ENCODE measurements at places on chromosomes 6 and 20.

DNA sequence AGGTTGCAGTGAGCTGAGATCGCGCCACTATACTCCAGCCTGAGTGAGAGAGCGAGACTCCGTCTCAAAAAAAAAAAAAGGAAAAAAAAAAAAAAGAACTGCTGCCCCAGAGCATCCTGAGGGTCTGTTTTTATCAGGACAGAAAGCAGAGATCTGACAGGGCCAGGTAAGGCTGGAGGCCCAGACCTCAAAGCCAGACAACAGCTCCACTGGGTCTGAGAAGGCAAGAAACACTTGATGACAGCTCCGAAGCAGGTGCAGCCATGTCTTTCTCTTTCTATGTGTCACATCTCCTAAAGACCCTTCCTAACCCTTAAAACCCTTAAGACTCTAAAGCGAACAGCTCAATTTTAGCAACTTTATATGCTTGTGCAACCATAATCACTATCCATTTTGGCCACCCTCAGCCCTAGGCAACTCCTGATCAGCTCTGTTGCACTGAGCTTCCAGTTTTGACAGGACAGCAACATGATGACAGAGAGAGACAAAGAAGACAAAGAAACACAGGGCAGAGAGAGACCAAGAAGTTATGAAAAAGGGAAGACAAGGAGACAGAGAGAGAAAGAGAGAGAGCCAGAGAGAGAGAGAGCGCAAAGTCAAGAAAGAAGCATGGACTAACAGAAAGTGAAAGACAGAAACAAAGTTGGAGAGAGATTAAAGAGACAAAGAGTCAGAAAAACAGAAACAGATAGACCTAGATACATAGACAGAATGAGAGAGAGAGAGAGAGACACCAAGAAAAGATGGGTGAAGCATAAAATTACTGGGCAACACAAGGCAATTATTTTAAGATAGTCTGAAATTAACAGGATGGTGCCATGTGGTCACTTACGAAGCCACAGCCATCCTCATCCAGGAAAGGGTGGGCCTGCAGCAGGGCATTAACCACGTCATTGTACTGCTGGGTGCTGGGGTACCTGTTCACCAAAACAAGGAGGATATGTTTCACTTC lies 39.2 kb downstream of the SAMD3 start:
- H3K36me3 ChIP-seq, result no peaks in the 10 kb centered on the region
- no peaks in the 10 kb centered on the region for H3K4me1 ChIP-seq
- no peak for DNase-seq
- H3K27ac ChIP-seq, result no peak overlapping the region

GRCh38 chr20:32534661-32535240 lies 50.4 kb downstream of the NOL4L start:
- H3K4me1 ChIP-seq, result peaks cover 49% of the 10 kb centered on the region
- H3K27me3 ChIP-seq, result no peaks in the 10 kb centered on the region
- H3K4me3 ChIP-seq, result peak overlapping the region; percentile 73
- H3K36me3 ChIP-seq, result no peaks in the 10 kb centered on the region
- H3K27ac ChIP-seq, result no peak overlapping the region

DNA sequence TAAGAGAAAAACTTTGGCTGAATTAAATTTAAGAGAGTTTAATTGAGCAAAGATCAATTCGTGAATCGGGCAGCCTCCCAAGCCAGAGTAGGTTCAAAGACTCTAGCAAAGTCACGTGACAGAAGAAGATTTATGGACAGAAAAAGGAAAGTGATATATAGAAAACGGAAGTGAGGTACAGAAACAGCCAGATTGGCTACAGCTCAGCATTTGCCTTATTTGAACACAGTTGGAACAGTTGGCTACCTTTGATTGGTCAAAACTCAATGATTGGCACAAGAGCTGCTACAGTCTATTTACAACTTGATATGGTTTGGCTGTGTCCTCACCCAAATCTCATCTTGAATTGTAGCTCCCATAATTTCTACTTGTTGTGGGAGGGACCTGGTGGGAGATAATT lies 102.6 kb downstream of the PLG start:
- H3K4me1 ChIP-seq, result no peaks in the 10 kb centered on the region
- H3K27me3 ChIP-seq, result no peaks in the 10 kb centered on the region
- no peak overlapping the region for H3K27ac ChIP-seq
- no peak overlapping the region for H3K4me3 ChIP-seq

- no peak for DNase-seq
- H3K36me3 ChIP-seq, result peaks cover 34% of the 10 kb centered on the region
- H3K27ac ChIP-seq, result no peak overlapping the region
- peaks cover 7% of the 10 kb centered on the region for H3K4me1 ChIP-seq
These were observed 91.1 kb downstream of the DST start for GRCh38 chr6:56551409-56552120.

- H3K36me3 ChIP-seq, result no peaks in the 10 kb centered on the region
- no peak overlapping the region for H3K4me3 ChIP-seq
- H3K27me3 ChIP-seq, result no peaks in the 10 kb centered on the region
- no peak overlapping the region for H3K27ac ChIP-seq
- H3K4me1 ChIP-seq, result no peaks in the 10 kb centered on the region
These were observed 279.4 kb upstream of the SPTLC3 start for GRCh38 chr20:12729326-12729725.

DNA sequence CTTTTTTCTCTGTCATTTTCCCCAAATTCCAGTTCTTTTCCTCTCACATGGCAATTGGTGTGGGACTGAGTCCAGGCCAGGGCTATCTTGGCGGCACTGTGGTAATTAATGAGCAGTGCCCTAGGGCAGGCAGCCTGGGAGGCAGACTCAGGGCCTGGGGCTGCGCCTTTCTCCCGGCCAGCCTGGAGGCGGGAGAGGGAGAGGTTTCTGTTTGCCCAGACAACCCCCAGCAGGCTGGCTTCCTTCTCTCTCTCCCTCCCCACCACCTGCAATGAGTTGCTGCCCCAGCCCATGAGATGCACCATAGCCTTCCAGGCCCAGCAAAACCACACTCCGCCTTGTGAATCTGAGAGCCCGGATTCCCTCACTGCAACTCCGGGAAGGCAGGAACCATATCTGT lies 15.1 kb upstream of the CCDC167 start:
- peaks cover 12% of the 10 kb centered on the region for H3K27me3 ChIP-seq
- no peak for DNase-seq
- H3K27ac ChIP-seq, result no peak overlapping the region
- H3K4me3 ChIP-seq, result no peak overlapping the region
- H3K36me3 ChIP-seq, result no peaks in the 10 kb centered on the region
- peaks cover 11% of the 10 kb centered on the region for H3K4me1 ChIP-seq

GRCh38 chr6:117149324-117149723 lies 116.0 kb upstream of the VGLL2 start:
- H3K36me3 ChIP-seq, result no peaks in the 10 kb centered on the region
- no peak overlapping the region for H3K27ac ChIP-seq
- H3K27me3 ChIP-seq, result no peaks in the 10 kb centered on the region
- no peak for DNase-seq
- no peak overlapping the region for H3K4me3 ChIP-seq
- no peaks in the 10 kb centered on the region for H3K4me1 ChIP-seq

DNA sequence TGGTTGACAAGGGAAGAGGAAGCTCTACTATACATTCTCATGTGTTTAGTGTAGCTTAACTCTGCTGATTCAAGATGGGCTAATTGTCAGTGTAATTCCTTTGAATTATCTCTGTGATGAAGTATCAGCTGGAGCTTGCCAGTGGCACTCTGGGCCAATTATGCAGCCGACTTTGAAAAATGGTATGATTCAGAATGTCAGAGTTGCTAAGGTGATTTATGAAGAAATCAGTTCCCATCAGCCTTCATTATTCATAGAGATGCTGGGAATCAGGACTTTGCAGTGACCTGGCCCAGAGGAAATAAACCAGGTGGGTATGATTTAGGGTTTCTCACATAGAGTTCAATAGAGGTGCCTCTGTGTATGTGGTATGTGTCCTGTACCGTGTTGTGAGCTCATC lies 33.4 kb downstream of the KCNS1 start:
- no peaks in the 10 kb centered on the region for H3K27me3 ChIP-seq
- H3K4me3 ChIP-seq, result no peak overlapping the region
- H3K27ac ChIP-seq, result no peak overlapping the region

GRCh38 chr20:59831916-59832270 lies 101.5 kb downstream of the SYCP2 start:
- no peak overlapping the region for H3K4me3 ChIP-seq
- DNase-seq, result no peak
- H3K27me3 ChIP-seq, result peaks cover 7% of the 10 kb centered on the region
- no peaks in the 10 kb centered on the region for H3K4me1 ChIP-seq
- H3K27ac ChIP-seq, result no peak overlapping the region
- no peaks in the 10 kb centered on the region for H3K36me3 ChIP-seq

DNA sequence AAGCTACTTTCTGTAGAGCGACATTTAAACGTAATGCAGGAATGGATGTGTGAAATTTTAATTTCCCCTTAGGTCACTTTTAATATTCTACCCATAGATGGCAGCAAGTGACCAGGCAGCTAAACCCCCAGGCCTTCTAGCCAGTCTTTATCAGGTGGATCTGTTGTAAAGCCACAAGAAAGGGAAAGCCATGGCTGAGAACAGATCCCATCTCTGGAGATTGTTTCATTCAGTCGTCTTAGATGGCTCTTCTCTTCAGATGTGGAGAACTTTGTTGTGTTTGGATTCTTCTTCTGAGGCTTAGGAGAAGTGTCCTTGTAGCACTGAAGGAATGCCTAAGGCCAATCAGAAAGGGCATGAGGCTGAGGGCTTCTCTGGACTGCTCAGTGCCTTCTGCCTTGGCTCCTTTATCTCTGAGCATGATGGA lies 15.8 kb upstream of the RNF182 start:
- peak; percentile 62 for DNase-seq
- H3K4me1 ChIP-seq, result no peaks in the 10 kb centered on the region
- H3K27ac ChIP-seq, result no peak overlapping the region
- H3K36me3 ChIP-seq, result no peaks in the 10 kb centered on the region
- H3K4me3 ChIP-seq, result no peak overlapping the region

- DNase-seq, result no peak
- H3K4me3 ChIP-seq, result no peak overlapping the region
- no peaks in the 10 kb centered on the region for H3K36me3 ChIP-seq
- H3K27ac ChIP-seq, result no peak overlapping the region
- H3K27me3 ChIP-seq, result no peaks in the 10 kb centered on the region
These were observed 42.0 kb downstream of the ENPP1 start for GRCh38 chr6:131849799-131850198.

Measured in CD14-positive monocyte (primary cell).